ENCODE measurements at places on chromosomes 3 and 15.

DNA sequence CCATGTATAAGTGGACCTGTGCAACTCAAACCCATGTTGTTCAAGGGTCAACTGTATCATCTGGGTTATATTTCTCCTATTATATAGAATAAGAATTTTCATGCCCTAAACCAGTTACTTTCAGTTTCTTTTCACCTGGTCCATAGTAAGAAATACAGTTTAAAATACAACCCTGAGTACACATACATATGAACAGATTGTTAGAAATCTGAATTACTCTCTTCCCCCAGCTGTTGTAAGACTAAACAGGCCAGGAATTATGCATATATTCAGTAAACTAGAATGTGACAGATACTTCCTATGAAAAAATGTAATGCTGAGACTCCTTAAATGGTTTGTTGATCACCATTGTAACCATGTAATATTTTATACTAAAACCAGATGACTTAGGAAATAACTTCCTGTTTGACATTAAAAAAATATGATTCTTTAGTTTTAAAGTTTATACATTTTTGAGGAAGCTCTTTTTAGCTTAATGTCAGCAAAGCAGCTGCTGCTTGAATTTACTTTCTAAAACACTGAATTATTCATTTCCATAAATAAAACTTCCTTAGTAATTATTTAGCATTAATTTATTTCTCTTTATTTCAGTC lies 52.5 kb upstream of the ZCWPW2 start:
- DNase-seq: no peak

DNA sequence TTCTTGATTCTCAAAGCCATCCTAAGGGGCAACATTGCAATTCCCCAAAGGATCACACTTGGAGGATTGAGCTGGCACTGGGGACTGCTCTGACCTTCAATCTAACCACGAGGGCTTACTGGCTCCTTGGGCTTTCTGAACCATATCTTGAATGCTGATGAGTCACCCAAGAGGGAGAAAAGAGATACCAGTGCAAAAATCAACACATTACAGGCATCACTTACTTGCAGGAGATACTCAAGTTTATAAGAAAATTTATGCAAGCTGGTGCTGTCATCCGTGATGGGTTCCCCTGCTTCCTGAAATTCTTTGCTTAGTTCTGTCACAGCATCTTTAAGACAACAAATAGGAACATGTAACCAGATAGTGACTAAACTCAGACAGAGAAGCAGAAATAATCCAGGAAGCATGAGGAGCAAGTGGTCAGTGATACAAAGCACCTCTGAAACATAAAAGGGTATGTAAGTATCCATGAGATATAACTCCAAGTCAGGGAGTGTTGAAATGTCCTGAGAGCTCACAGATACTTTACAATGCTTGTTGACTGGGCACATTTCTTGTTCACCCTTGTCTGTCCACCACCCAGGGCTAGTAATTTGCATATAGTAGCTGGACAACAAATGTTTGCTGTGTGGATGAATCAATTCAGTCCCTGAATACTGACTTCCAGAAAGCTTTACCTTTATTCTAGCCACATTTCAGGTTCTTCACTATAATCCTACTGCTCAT lies 14.1 kb downstream of the FYCO1 start:
- DNase-seq: no peak

DNA sequence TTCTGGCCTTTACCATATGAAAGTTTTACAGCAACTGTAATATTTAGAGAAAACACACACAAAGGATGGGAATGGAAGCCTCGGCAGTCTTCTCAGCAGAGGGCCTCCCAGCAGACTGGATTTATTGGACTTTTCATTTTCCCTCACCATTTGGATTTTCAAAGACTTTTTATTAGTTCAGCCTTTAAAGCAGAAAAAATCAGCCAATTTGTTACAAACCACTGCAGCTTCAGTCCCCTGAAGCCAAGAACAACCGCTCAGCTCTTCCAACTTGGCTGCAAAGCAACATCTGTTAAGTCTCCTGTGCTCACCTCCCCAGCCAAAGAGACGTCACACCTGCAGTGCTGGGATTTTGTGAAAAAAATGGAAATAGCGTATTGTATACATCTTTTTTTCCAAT lies 120.8 kb downstream of the GMPS start:
- no peak for DNase-seq

DNA sequence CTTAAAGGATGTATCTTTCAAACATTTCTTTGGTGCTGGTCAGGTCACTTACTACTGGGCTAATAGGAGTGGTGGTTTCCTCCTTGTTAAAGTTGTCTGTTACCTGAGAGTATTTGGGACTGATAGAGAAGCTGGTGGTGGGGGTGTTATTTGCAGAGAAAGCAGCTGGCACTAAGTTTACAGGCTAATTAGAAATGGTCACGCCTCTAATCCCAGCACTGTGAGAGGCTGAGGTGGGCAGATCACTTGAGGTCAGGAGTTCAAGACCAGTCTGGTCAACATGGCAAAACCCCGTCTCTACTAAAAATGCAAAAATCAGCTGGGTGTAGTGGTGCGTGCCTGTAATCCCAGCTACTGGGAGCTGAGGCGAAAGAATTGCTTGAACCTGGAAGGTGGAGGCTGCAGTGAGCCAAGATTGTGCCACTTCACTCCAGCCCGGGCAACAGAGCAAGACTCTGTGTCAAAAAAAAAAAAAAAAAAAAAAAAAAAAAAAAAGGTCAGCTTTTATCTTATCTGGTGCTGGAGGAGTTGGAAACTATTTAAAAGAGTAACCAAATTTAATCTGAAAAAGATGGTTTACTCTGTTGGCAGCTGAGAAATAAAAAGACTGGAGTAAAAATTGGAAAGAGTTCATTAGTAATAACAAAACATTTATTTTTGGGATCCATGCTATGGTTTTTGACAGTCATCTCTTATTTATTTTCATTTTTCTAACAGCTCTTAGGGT lies 332.6 kb downstream of the PTPRG start:
- no peak for DNase-seq

- DNase-seq: peak; percentile 78
These were observed 194.7 kb downstream of the LPP start for GRCh38 chr3:188348435-188349244.

DNA sequence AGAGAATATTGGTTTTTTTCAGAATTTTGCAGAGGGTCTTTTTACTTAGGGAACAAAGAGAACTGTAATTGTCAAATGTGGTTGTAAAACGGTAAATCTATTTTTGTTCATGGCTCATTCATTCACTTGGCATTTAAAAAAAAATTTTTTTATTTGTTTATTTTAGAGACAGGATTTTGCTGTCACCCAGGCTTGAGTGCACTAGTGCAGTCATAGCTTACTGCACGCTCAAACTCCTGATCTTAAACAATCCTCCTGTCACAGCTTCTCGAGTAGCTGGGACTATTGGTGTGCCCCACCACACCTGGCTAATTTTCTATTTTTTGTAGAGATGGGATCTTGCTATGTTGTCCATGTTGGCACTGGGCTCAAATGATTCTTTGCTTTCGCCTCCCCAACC lies 301.8 kb downstream of the LPP start:
- no peak for DNase-seq

DNA sequence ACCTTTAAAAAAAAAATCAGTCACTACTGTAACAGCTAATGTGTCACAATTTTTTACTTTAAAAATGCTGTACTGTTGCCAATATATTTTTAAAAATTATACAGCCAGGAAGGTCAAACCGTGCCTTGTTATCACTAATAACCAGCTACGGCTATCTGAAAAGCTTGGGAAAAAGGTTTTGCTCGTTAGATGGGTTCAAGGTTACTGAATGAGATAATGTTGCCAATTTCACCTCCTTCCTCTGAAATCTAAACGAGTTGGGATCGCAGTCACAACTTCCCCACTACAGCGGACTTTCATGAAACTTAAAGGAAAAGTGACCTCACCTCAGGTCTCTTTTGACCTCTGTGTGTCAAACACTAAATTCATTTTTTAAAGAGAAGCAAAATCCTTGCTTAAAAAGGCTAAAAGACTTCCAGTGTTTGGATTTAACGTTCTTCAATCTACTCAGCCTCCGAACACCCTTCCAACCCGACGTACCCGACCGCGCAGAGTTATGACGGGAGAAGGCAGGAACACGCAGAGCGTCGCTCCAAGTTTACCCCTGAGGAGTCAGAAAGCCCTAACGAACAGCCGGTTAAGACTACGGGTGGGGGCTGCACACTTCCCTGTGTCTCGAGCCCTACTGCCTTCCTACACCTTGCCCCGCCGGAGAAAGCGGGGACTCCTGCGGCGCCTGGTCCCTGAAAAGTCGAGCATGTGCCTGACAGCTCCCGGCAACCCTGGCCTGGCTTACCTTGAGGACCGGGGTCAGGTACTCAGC lies 860 bp downstream of the ATG3 start:
- DNase-seq: peak; percentile 71

DNA sequence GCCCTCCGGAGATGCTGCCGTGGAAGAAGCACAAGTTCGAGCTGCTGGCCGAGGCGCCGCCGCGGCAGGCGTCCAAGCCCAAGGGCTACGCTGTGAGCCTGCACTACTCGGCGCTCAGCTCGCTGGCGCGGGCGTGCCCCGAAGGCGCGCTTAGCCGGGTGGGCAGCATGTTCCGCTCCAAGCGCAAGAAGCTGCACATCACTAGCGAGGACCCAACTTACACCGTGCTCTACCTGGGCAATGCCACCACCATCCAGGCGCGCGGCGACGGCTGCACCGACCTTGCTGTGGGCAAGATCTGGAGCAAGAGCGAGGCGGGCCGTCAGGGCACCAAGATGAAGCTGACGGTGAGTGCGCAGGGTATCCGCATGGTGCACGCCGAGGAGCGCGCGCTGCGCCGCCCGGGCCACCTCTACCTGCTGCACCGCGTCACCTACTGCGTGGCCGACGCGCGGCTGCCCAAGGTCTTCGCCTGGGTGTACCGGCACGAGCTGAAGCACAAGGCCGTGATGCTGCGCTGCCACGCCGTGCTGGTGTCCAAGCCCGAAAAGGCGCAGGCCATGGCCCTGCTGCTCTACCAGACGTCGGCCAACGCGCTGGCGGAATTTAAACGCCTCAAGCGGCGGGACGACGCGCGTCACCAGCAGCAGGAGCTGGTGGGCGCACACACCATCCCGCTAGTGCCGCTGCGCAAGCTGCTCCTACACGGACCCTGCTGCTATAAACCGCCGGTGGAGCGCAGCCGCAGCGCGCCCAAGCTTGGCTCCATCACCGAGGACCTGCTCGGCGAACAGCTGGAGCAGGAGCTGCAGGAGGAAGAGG lies 1.3 kb downstream of the FAM43A start:
- DNase-seq: no peak

DNA sequence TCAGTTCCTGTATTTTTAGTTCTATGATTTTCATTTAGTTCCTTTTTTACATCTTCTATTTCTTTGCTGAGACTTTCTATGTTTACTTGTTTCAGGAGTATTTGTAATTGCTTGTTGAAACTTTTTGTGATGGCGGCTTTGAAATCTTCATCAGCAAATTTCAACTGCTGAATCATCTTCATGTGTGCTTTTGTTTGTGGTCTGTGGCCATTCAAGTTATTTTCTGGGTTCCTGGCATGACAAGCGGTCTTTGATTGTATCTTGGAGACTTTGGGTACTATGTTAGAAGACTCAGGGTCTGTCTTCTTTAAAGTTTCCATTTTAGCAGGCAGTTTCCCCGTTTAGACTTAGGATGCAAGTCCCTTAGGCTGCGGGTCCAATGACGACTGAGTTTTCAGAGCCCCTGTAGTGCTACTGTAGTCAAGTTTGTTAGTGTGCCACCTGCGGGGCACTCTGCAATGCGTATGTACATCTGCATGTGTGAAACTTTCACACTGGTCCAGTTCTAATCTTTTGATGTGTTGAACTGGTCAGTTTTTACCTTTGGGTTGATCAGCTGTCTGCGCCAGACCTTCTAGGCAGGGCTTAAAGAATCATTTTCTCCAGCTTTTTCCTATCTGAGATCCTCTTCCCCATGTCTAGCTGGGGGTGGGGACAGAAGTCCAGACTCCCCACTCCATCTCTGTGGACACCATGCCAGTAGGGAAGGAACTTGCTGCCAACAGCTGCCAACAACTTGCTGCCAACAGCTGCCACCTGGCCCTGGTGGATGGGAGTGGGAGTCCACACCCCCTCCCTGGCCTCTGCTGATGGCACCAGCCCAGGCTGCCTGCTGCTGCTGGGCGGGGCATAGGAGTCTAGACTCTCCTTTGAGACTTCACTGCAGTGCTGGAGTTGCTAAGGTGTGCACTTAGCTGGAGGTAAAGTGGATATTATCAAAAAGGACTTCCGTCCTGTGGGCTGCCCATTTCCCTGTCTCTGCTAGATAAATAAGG lies 190.9 kb downstream of the TJP1 start:
- no peak for DNase-seq

DNA sequence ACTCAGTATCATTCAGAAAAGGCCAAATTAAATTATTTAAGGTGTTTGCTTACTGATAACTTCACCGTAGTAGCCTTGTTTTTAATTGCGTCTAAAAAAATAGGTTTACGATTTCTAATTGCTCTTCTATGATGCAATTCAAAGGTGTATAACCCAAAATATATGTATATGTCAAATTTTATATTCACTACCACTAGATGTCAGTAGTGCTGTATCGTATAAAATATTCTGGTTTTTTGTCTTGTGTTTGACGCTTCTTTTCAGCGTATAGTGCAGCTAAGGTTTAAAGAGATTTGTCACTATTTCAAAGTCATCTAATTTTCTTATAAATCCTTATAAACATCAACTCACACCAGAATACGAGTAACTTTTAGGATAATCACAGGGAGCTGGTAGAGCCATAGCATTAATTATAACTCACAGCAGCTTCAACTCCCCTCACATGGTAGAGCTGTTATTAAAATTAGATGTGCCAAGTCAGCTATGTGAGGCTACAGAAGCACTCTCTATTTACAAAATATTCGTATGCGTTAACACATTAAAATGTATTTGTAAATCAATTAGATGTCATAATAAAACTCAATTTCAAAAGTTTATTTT lies 3.5 kb downstream of the PFN2 start:
- peak; percentile 54 for DNase-seq

DNA sequence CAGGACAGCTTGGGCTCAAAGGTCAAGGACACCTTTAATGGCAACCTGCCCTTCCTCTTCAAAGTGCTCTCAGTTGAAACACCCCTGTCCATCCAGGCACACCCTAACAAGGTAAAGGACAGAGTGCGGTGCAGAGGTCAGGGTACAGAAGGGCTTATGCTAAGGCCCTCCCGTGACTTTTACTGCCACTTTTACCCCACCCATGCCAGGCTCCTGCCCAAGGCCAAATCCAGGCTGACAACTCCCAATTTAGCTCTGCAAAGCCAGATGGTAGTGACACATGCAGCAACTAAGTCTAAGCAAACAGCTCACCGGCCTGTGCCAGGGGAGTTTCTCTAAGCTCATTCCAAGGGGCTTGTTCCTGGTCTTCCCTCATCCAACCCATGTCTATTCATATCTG lies 1.6 kb downstream of the MPI start:
- no peak for DNase-seq

DNA sequence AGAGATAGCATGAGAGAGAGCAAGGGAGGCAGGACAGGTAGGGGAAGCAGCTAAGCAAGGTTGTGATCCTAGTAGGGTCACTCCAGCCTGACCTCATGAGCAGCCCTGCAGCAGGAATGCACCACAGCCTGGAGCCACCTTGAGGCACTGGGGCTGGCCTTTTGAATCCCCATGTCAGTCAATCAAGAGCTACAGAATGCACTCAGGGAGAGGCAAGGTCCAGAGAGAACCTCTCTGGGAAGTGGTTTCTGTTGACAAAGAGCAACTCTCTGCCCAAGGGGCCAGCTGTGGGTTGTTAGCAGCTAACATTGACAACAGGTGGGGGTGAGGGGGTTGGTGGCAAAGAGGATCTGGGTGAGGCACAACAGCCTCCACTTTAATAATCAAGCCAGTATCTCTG lies 54.6 kb downstream of the TRANK1 start:
- DNase-seq: no peak

Data from LoVo (cell line).